ENCODE measurements at places on chromosomes 6 and 20.

DNA sequence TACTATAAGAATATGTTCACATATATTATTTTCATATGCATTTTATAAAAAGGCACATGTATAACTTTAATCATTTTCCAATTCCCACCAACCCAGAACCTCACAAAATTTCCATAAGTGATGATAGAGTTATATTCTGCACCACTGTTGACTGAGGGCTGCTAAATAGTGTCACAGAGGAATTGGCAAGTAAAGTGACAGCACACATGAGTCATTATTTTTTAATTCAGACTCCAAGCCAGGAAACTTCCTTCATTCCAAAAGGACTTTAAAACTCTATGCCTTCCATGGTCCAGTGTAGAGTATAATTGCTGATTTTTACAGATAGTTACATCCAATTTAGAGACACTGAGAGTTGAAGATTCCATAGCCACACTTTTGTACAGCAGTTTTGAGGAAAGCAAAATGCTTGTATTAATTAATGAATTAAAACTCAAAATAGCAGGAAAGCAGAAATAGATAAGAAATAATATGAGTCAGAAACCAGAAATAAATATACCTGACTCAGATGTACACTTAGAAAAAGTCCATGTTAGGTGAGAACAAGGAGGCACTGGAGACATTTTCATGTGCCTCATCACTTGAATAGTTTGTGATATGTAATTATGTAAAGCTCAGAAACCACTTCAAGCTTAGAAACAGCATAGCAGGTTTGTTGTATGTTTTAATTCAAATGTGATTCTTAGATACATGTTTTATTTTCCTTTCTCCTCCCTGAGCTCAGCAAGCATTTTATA is 425.2 kb upstream of the OPRM1 start:
- no peak for DNase-seq

- DNase-seq, result no peak
These were observed 237.1 kb upstream of the OPRM1 start for GRCh38 chr6:153801917-153802316.

- no peak for DNase-seq
These were observed 59.9 kb downstream of the VAPB start for GRCh38 chr20:58448958-58449357.

DNA sequence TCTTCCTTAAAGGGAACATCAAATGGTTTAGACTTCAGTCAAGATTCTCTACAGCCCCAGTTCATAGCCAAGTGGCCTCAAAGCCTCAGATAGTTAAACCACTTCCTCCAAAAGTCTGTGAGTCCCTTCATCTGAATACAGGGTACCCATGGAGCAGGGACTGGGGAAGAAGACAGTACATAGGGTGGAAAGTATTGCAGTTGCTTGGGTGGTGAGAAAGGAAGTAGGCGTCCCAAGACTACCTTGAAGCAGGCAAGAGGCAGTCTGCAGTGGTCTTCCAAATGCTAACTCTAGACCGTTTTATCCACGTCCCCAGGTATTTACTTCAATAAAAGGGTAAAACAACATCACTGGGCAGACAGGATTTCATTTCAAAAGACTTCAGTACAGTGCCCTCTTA is 2.0 kb downstream of the FYN start:
- no peak for DNase-seq

DNA sequence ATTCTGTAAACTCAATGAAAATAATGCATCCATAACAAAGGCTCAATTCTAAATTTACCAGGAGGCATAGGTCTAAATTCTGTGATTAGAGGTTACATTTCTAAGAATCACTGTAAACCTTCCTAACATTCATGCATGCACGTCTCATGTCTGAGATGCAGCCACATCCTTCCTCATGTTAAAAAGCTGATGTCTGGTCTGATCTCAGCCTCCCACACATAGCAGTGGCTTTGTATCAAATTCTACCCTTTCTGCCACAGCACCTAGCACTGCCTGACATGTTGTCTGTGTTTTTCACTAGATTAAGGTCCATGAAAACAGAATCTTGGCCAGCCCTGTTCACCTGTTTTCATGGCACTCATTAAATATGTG is 171.1 kb downstream of the WDR27 start:
- DNase-seq, result no peak

DNA sequence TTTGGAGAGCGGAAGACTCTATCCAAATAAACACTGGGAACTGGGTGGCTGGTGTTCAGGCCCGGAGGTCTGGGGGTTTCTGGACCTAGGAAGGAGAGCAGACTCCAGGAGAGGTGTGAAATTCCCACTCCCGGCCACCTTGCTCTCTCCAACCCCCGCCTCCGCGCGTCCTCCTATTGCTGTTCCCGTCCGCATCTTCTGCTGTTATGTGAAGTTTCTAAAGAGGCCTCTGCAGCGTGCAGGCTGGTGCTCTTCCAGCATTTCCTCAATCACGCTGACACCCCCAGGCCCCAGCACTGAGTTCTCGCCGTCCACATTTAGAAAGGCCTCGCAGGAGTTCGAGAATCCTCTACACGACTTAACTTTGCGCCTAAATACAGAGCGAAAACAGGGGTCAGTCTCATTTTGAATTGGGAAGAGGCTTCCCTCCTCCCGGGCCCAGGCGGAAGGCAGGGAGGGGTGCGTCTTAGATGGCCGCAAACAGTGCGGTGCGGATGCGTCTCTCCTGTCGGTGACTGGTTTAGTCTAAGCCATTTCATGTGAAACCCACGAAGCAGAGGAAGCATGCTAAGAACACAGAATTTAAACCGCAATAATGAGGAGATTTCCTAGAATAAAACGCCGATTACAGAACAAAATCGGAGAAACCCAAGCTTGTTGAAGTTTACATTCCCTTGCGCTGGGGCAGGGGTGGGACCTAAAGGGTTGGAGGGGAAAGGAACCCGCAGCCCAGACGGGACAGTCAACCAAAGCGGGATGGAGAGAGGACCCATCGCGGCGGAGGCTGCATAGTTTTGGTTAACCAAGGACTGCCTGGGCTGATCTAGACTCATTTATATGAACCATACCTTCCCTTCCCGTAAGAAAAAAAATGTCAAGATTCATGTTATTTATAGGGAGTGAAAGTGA is 4.0 kb upstream of the FOXF2 start:
- no peak for DNase-seq

GRCh38 chr20:38224531-38224930 is 36.0 kb downstream of the KIAA1755 start:
- DNase-seq, result no peak

GRCh38 chr20:17504066-17504897 is 26.9 kb downstream of the BFSP1 start:
- DNase-seq, result no peak

DNA sequence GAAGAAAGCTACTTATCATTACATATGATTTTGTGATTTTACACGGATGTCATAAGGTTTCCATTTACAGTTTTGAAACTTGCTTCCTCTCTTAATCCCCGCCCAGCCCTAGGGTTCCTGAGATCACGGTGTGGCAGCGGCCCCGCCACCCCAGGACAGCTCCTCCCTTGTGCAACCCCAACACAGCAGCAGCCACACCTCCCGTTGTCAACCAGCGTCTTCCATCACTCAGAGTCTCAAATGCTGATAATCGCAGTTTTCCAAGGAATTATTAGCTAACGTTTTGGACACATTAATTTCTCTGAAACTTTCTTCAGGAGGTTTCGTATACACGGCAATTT is 204.8 kb downstream of the THBS2 start:
- DNase-seq, result no peak

DNA sequence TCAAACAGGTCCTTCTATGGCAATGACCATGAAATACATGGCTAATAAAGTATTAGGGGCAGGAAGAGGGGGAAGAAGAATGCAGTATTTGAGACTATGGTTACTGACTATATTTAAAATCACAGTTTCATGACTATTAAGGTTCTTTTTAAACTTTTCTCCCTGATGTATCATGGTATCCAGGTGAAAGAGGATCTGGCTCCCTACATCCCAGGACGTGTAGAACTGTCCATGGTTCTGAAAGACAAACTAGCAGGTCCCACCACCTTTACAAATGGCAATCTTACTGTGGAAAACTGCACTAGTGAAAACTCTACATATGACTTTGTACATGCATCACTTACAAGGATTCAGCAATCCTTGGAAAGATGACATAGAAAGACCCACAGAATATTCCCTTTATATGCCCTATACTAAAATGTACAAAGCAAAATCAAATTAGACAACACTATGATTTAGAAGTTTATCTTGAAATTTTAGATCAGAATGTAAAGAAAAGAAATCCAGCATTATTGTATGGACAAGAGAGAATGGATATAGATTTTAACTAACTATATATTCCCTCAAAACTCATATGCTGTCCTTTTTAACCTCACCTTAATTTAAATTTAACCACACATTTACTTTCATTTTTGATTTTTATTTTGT is 33.5 kb downstream of the RPP21 start:
- DNase-seq, result no peak

- no peak for DNase-seq
These were observed 9.1 kb downstream of the ATP9A start for GRCh38 chr20:51758978-51759544.

DNA sequence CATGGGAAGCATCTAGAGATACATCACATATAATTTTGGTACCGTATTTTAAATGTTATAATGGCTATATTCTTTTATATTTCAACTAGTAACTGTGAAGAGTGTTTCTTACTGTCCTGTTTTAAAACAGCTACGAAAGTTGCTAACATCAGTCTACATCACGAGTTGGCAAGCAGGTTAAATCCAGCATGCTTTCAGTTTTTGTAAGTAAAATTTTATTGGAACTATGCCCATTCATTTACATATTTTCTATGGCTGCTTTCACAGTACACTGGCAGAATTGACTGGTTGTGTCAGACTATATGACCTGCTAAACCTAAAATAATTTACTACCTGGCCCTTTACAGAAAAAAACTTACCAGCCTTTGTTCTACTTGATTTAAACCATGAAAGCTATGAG is 478.1 kb downstream of the PHF3 start:
- no peak for DNase-seq

GRCh38 chr20:59579404-59580145 is 24.8 kb upstream of the PHACTR3 start:
- no peak for DNase-seq

DNA sequence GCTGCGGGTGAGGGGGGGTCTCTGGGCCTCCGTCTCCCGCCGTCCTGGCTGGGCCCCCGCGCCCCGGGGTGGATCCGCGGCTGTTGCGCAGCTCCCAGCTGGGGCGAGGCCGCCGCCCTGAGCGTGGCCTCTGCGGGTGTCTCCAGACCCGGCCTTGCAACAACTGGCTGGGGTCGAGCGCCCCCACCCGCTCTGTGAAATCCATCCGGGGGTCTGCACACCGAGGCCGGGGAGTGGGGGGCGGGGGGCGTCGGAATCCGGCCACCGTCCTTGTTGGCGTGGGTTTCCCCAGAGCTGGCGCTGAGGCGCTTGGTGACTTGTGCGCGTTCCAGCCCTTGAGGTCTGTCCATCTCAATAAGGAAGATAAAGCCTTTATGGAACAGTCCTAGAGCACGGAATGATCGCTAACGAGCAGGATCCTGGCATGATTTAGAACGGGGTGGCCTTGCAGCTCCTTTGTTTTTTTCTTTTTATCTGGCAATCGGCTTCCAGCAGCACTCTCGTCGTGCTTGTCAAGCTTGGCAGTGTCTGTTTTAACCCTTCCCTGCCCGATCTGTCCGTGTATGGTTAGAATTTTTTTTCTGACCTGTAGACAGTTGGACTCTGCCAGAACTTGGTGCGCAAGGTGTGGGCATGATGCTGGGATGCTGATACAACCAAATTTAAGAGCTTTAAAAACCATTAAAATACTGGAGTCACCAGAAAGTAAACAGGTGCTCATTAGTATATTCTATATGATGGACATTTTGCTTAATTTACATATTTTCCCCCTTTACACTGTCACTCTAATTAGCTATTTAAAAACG is 675 bp downstream of the DSTN start:
- DNase-seq, result peak; percentile 22

DNA sequence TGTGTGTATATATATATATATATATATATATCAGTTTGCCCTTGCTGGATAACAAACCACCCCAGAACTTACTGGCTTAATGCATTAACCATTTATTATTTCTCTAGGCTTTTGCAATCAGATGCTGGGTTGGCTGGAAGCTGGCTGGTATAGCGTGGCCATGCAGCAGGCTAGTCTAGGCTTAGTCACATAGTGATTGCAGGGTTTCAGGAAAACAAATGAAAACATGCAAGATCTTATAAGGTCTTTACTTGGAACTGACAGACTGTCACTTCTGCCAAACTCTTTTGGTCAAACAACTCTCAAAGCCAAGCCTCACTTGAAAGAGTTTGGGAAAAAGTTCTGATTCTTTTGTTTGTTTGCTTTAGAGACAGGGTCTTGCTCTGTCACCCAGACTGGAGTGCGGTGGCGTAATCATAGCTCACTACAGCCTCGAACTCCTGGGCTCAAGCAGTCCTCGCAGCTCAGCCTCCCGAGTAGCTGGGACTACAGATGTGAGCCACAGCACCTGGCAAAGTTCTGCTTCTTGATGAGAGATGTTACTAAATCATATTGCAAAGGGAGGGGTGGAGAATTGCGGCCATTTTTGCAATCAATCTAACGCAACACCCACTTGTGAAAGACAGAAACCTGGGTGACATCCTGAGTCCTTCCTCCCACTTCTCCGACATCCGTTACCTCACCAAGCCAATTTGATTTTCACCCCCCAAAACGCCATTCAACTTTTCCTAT is 74.6 kb upstream of the RNF24 start:
- no peak for DNase-seq

GRCh38 chr20:52766645-52767435 is 205.3 kb upstream of the TSHZ2 start:
- DNase-seq, result no peak

DNA sequence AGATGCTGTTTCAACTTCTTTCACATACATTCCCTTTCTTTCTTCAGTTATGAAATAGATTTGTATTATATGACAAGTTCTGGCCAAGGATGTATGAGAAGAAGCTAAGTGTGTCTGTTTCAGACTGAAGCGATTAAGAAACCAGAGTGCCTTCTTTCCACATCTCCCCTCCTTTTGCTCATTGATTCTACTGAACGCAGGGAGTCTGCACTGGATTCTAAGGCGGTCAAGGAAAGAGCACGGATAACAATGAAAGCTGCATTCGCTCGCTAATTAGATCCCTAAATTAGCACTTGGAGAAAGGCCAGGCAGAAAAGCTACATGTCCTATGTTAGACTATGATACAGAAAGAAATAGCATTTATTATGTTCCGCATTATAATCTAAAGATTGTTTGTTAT is 267.7 kb downstream of the HAO1 start:
- no peak for DNase-seq

DNA sequence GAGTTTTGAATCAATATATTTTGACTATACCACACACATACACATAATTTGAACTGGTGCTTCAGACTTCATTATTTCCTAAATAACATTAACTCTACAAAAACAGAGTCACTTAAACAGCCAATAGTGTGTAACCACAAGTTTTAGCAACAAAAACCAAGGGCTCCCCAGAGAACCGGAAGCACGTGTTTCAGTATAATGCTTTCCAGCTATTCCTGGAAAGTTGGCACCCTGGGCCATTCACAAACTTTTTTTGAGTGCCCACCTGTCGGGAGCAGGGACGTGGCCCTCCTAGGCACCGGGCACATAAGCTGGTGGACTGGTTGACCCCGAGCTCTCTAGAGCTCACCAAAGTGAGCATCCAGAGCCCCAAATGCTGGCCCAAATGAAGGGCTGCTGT is 1.9 kb upstream of the SLC35D3 start:
- no peak for DNase-seq

- no peak for DNase-seq
These were observed 1.1 kb downstream of the BPIFB6 start for GRCh38 chr20:33032555-33032954.

- no peak for DNase-seq
These were observed 368.1 kb downstream of the PKHD1 start for GRCh38 chr6:51719297-51719696.
